ENCODE measurements at places on chromosomes 2 and 18.
A peak's percentile ranks its signal among the peaks of the same experiment; 100 is the strongest.

DNA sequence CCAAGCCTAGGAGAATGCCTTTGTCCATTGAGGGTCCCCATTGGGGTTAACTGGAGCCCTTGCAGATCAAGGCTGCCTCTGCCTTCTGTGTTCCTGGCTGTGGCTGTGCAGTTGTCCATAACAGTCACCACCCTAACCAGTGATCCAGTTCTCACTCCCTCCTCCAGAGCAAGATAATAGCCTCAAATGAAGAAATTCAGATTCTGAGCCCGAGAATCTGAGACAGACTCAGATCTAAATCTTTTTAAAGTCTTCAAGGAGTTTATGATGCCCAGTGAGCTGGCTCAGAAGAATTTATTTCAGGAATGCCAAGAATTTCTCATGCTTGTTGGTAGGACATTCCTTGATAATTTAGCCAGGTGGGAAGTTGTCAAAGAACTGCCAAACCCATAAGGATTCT lies 44.3 kb upstream of the RAB6C start:
- DNase-seq = no peak

- no peak for DNase-seq
Measured at GRCh38 chr2:144630459-144631215, 110.7 kb upstream of the ZEB2 start.

- DNase-seq = peak; percentile 56
Measured at GRCh38 chr2:113138428-113139322, 11.3 kb downstream of the IL1RN start.

GRCh38 chr2:191863988-191864387 lies 17.1 kb upstream of the CAVIN2 start:
- DNase-seq = no peak

GRCh38 chr2:28683100-28683706 lies 68.4 kb upstream of the PPP1CB start:
- DNase-seq = no peak

GRCh38 chr18:46220116-46220515 lies 115.9 kb downstream of the HAUS1 start:
- no peak for DNase-seq

DNA sequence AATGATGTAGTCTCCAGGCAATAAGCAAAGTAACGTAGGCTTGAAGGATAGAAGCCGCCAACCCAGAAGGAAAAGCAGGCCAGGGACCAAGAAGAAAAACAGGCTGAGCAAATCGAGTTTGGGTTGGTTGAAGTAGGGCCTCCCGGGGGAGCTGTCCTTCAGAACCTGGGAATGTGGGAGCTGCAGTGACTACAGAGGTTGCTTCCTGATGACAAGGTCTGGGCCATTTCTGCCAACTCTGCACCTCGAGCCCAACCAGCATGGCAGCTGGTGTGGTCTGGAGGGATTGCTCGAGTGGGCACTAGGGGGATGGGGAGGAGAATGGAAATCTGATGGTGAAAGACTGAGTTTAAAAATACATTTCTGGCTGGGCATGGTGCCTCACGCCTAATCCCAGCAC lies 14.1 kb downstream of the ACMSD start:
- no peak for DNase-seq

DNA sequence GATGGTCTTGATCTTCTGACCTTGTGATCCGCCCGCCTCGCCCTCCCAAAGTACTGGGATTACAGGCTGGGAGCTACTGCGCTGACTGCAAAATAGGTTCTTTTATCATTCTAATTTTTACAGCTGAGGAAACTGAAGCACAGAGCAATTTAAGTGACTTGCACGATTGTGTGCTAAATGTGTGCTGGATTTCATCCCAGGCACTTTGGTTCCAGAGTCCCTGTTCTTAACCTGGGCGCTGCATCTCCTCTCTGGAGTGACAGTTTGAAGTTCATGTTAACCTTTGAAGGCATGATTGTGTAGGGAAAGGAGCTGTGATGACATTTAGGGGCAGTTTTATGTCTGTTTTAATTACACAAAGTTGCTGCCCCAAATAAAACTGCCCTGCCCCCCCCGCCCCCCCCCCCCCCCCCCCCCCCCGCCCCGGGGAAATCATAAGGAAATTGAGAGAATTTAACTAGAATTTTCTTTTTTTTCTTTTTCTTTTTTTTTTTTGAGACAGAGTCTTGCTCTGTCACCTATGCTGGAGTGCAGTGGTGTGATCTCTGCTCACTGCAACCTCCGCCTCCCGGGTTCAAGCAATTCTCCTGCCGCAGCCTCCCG lies 5.6 kb downstream of the ACSL3 start:
- DNase-seq = no peak

GRCh38 chr2:26850000-26850431 lies 2.1 kb downstream of the DPYSL5 start:
- no peak for DNase-seq

GRCh38 chr2:236820763-236821344 lies 251.2 kb downstream of the ACKR3 start:
- DNase-seq = no peak

DNA sequence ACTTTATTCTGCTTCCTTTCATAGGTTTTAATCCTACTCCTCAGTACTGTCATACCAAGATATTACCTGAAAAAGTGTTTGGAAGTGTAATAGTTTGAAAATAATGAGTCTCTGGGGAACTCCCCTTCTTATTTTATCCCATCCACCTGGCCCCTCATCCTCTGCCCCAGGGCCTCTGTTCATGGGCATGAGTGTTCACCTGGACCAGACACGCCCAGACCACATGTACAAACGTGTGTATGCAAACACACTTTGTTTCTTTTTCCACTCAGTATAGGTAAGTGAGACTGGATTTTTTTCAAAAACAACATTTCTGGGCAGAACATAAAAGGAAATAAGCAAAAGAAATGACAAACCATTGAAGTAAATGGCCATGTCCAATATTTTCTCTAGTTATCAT lies 62.1 kb upstream of the THSD7B start:
- no peak for DNase-seq

GRCh38 chr2:3189076-3189591 lies 188.5 kb downstream of the EIPR1 start:
- DNase-seq = no peak

DNA sequence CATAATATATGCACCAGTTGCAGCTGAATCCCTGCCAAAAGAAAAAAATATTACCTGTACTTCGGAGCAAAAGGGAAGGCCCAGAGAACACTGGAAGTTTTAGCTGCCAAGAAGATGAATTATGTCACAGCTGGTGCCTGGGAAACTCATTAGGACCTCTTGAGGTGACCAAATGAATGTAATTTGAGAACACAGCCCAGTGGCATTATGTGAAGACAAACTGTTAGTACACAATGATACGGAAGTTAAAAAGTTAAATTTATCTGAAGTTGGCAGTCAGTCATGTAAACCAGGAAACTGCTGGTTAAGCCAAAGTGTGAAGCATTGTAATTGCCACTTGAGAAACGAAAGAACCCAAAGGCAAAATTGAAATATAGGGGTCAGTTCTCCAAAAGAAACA lies 80.7 kb downstream of the EML4 start:
- no peak for DNase-seq

- no peak for DNase-seq
Measured at GRCh38 chr2:36562973-36563532, 34.9 kb downstream of the FEZ2 start.

DNA sequence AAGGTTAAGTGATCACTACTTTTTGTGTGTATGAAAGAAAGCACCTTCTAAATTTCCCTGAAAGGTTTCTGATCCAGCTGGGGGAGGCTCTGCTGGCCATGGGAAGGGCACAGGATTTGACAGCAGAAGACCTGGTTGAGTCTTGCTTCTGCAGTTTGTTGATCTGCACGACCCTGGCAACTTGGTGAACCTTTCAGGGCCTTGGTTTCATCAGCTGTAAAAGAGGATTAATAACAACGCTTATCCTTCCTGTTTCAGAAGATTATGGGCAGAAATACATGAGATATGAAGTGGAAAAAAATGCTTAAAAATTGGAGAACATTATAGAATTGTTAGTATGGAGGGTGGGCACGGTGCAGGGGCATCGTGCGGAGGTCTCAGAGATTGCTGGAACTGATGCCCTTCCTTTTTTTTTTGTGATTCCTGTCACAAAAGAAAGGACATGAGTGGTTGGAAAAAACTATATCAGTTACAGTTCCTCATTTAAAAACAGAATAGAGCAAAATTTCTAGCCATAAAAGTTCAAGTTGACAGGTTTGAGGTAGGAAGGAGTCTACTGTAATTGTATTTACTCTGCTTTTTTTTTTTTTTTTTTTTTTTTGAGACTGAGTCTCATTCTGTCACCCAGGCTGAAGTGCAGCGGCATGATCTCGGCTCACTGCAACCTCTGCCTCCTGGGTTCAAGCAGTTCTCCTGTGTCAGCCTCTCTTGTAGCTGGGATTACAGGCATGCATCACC lies 47.4 kb downstream of the MFSD6 start:
- DNase-seq = no peak

- no peak for DNase-seq
Measured at GRCh38 chr2:201024518-201024917, 47.0 kb downstream of the HYCC2 start.

DNA sequence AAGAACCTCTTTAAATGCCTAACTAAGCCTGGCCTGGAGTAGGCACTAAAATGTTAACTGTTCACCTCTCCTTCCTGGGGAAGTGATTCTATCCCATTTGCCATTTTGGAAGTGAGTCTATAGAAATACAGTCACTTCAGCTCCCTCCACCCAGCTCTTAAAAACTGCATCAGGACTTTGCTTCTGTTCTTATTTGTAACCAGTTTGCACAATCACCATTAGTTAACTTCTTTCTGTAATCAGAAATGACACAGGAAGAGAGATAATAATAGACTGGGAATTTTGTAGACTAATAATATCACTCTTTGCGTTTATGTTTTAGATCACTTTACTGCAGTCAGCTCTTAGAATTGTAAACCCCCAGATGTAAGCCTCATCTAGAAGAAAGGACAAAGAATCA lies 16.0 kb upstream of the MARCO start:
- no peak for DNase-seq

GRCh38 chr2:38603402-38604290 lies 918 bp upstream of the HNRNPLL start:
- peak; percentile 69 for DNase-seq

GRCh38 chr18:72922895-72923294 lies 55.1 kb upstream of the NETO1 start:
- DNase-seq = no peak

DNA sequence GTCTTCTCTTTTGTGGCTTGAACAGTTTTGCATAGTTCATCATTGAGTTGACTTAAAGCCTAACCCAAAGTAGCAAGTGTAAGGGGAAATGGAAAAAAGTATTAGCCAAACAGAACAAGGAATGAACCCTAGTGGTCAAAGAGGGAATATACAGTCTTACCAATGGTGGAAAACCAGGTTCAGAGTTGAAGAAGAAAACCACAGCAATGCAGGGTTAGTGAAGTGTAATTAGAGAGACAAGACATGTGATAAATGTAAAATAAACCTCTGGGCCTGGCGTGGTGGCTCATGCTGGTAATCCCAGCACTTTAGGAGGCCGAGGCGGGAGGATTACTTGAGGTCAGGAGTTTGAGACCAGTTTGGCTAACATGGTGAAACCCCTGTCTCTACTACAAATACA lies 2.4 kb downstream of the TTN start:
- no peak for DNase-seq

- no peak for DNase-seq
Measured at GRCh38 chr18:77635451-77635850, 385.8 kb downstream of the GALR1 start.

DNA sequence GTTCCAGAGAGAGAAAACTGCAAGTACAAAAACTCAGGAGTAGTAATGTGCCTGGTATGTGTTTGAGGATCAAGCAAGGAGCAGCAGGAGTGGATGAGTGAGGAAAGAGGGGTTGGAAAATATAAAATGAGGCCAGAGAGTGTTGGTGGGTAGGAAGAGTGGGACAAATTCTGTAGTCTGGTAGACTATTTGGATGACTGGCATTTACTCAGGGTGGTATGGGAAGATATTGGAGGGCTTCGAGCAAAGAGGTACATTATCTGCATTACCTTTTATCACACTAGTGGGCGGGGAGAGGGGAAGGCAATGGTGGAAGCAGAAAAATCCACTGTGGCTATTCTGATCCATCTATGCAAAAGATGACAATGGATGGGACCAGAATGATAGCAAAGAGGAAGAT lies 381.7 kb upstream of the VWC2L start:
- DNase-seq = no peak

- no peak for DNase-seq
Measured at GRCh38 chr2:177053716-177054115, 158.9 kb upstream of the HNRNPA3 start.

DNA sequence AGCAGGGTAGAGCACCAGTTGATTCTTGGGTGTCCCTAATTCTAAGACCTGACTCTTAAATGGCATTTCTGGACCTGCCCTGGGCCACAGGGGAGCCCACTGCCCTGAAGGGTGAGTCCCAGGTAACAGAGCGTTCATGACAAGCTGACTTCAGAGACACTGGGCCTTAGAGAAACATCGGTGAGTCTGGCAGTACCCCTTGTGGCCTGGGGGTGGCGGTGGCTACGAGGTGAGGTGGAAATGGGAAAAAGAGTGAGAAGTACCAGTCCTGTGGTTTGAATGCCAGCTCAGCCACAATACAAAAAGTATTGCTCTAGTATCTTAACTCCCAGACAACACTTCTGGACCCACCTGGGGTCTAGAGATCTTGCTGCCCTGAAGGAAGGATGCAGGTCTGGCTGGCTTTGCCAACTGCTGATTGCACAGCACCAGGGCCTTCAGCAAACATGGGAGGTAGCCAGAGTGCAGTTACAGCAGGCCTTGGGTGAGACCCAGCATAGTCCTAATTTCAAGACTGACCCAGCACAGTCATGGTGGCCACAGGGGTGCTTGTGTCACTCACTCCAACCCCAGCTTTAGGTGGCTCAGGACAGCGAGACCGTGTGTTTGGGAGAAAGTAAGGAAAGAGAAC lies 44.5 kb downstream of the USP34 start:
- DNase-seq = peak; percentile 35

- DNase-seq = no peak
Measured at GRCh38 chr2:177778472-177778871, 294.1 kb downstream of the PDE11A start.

- DNase-seq = no peak
Measured at GRCh38 chr18:35811896-35812295, 160.6 kb upstream of the RMP24 start.

GRCh38 chr2:112866128-112866835 lies 29.7 kb upstream of the IL1B start:
- no peak for DNase-seq

DNA sequence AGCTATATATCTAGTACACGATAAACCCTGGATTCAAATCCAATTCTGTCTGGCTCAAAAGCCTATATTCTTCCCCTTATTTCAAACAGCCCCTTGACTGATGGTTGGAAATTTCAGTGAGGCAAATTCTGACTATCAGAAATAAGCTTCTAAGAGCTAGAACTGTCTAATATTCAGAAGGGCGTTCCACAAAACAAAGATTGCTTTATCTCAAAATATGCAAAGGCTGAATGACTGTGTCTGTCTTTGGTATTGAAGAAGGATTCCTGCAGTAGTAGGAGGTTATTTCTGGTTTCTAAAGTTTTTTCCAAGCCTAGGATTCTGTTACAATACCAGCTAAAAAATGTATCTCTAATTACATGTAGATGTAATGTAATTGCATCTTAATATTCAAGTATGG lies 31.1 kb downstream of the DRC1 start:
- DNase-seq = no peak

- DNase-seq = no peak
Measured at GRCh38 chr18:32380559-32380958, 90.1 kb downstream of the GAREM1 start.

- no peak for DNase-seq
Measured at GRCh38 chr2:8597559-8598225, 84.2 kb upstream of the ID2 start.

GRCh38 chr2:197850882-197851450 lies 46.6 kb downstream of the PLCL1 start:
- no peak for DNase-seq

Measured in neural crest cell (in vitro differentiated cells).